HuH-7.5 (cell line): ENCODE measurements at places on chromosomes 1 and 21.

DNA sequence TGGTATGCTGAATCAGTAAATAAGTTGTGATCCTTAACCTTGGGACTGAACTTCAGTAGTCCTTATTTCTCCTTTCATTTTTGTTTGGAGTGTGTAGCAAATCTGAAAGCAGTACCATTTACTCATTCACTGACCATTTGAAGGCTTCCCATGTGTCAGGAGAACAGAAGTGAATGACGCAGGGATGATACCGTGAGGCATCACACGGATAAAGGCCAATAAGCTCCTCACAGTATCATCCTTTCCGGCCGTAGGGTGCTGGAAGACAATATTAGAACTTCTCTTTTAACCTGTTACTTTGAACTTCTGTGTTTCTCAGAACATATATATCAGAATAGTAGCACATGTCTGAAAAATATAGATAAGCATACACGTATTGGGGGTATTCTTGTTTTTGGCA, 21.3 kb downstream of the BACH1 start:
- DNase-seq, result no peak

- DNase-seq, result no peak
These were observed 2.8 kb upstream of the NUP210L start for GRCh38 chr1:154157520-154158306.

GRCh38 chr1:94098585-94099111, 22.3 kb downstream of the ABCA4 start:
- DNase-seq, result no peak

DNA sequence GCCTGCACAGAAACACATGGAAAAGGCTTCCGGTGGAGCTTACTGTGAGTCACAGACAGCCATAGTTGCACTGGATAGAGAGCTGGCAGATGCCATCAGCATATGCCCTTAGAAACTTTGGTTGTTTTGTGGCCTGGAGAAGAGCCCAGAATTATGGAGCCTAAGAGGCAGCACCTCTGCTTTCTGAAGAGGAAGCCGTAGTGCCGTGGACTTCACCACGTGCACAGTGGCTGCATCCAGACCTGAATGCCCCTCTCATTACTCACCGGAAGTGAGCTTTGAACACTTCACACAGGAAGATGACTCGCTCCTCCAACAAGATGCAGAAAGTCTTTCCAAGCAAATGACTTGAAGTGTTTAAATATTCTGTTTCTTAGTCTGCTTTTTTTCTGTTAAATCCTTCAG, 28.4 kb downstream of the JUN start:
- DNase-seq, result no peak

DNA sequence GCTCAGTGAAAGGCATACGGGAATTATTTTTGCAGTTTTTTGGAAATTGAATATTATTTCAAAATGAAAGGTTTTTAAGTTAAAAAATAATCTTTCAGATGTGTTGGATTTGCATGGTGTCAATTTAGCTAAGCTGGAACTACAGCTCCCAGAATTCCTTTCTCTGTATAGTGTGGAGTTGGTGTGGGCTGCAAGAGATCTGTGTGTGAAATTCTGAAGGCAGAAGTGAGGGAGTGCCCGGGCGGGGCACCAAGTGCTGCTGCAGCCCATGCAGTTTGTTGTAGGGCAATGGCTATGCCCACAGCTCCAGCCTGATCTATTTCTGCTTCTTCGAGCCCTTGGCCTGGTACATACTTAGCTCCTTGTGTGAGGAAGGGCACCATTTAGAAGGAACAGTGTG, 60.5 kb upstream of the CSF1 start:
- no peak for DNase-seq

DNA sequence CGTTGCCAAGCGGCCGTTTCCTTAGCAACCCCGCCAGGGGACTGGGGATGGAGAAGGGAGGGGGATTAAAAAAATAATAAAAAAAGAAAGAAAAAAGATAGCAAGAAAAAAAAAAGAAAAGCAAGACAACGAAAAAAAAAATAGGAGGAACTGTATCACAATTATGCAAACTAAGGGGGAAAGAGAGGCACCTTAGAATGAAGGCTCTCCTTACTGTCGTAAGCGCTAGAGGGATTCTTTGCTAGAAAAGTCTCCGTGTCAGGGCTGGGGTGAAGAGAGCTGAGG, 625 bp upstream of the NEGR1 start:
- DNase-seq, result no peak

- DNase-seq, result peak; percentile 40
These were observed 1.0 kb upstream of the MCOLN2 start for GRCh38 chr1:84997667-84998600.

GRCh38 chr1:56254130-56254529, 325.2 kb downstream of the PLPP3 start:
- no peak for DNase-seq

DNA sequence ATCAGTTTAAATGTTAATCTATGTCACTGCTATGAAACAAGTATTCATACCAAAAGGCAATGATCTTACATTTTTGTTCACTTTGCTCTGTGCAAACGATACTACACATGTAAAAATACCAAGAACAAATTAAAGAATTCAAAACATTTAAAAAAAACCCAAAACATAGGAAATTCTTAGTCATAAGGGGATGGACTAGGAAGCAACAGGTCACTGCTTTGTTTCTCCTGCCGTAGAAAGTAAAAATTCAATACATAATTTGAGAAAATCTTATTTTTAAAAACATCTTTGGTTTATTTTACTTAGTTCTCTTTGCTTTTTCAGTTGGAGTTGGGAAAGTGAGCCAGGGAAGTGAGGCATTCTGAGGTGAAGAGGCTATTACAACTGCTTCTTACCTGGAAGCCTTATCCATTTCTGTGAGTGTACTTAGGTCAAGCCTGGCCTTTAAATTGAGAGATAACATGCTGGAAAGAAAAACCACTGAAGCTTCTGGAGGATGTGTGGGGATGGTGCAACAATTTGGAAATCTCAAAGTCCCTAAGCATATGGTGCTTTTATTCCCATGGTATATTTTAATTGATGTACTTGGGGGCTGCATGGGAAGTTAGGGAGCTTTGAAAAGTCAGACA, 183.5 kb downstream of the CDC42BPA start:
- DNase-seq, result no peak

DNA sequence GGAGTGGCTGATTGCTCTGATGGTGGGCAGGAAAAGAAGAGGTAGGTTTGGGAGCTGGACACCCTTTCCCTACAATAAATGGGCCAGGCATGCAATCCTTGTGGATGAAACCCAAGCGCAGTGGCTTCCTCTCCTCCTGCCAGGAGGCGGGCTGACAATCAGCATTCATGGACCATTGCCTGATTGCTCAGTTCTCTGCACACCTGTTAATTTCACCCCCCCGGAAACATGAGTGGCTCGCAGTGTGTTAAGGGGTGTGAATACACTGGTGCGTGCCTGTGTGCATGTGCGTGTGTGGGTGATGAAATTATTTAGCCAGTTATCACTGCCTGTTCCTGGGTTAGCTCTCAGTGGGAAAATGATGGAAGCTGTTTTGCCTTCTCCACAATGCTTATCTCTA, 310.7 kb downstream of the PCP4 start:
- no peak for DNase-seq

DNA sequence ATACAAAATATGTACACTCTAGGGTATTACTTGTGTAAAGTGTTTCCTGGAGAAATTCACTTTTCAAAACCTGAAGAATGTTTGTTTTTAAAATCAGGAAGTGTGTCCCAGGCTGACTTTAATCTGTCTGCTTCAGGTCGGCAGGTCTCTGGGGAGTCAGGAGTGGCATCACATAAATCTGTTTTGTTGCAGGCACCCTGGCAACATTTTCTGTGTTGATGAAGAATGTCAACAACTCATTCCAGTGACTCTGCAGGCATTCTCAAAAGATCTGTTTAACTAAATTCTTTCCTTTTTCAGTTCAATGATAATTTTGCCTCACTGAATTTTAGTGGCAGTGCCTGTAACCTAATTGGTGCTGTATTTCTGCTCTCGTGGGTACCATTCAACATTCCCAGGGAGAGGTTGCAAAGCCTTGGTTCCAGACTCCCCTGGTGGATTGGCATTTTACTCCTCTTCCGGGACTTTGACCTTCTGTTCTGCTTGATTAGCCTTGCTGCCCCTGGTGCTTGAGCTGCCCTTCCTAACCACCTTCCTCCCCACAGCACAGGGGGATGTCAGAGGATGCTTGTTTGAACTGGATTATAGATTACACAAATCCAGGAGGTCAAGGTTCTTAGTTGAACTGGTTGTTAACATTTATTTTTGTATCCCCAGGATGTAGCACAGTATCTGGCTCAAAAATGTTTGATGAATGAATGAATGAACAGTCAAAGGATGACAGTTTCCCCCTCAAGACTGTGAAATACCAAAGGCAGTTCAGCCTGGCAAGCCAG, 55.4 kb upstream of the LPGAT1 start:
- DNase-seq, result peak; percentile 85

GRCh38 chr1:1213345-1214265, at the start of gene TNFRSF4:
Gene TNFRSF4, minus strand, starts transcription at chr1:1214153. Its CDS starts 26 bp downstream, at chr1:1214127.
- DNase-seq, result no peak

DNA sequence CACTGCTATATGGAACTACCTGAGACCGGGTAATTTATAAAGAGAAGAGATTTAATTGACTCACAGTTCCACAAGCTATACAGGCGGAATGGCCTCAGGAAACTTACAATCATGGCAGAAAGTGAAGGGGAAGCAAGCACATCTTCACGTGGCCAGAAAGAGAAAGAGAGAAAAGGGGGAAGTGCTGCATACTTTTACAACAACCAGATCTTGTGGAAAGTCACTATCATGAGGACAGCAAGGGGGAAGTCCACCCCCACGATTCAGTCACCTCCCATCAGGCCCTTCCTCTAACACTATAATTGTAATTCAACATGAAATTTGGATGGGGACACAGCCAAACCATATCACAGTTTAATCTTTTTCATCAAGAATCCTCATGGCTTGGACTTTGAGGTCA, 339.2 kb upstream of the AJAP1 start:
- DNase-seq, result no peak

DNA sequence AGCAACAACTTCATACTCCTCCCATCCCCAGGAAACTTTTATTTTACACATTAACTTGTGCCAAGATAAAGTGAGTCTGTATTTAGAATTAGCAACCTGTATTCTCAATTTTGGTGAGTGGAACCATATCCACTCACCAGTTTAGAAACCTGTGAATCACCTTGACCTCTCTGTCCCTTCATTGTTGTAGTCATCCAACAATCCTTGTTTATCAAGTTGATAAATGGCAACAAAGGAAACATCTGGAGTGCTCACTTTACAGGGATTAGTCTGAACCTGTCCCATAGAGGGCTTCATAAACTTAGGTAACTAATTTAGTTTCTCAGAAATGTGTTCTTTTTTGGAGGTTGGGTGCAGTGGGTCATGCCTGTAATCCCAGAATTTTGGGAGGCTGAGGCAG, 3.9 kb upstream of the CLSPN start:
- no peak for DNase-seq

DNA sequence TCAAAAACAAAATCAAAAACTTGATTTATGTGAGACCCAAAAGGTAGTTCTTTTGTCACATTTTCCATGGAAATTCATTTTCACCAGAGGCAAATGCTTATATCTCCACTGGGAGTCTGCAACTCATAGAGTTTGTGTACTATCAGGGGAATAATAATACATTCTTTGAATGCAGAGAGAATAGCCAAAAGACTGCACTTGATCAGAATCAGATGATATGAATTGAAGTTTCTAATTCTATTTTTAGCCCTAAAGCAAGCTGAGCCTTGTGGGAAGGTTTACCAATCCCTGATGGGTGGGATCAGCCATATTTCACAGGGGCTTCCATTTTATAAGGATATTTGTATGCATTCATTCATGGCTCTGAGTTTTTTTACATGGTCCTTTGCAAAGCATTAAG, 49.6 kb downstream of the TSEN15 start:
- DNase-seq, result no peak

DNA sequence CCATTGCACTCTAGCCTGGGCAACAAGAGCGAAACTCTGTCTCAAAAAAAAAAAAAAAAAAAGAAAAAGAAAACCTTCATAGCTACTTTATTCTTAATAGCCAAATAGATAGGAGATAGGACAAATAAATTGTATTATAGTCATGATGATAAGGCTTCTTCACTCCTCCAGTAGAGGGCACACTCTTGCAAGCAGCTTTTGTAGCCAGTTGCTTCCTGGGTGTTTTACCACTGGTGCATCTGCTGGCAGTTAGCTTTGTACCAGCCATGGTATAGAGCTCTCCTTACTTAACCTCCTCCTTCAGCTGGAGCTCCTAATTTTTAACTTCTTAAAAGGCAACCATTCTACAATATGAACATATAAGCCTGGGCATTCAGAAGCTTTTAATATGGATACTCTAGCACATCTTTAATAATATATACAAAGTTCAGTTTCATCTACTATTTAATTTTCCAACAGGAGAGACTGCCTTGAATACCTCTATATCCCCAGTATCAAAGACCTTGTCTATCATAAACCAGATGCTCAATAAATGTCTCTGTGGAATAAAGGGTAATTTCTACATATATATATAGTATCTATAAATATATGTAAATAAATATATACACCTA, 35.8 kb downstream of the EVI5 start:
- peak; percentile 32 for DNase-seq

- DNase-seq, result no peak
These were observed 1.4 kb upstream of the S100A4 start for GRCh38 chr1:153546796-153547559.

- DNase-seq, result no peak
These were observed 29.0 kb downstream of the DHCR24 start for GRCh38 chr1:54857746-54858561.

- DNase-seq, result peak; percentile 55
These were observed 22.9 kb upstream of the LDLRAP1 start for GRCh38 chr1:25520446-25521061.

GRCh38 chr1:4658643-4659628, 4.5 kb downstream of the AJAP1 start:
- DNase-seq, result no peak

- DNase-seq, result peak; percentile 38
These were observed 393 bp downstream of the LYSMD1 start for GRCh38 chr1:151165281-151165737.

DNA sequence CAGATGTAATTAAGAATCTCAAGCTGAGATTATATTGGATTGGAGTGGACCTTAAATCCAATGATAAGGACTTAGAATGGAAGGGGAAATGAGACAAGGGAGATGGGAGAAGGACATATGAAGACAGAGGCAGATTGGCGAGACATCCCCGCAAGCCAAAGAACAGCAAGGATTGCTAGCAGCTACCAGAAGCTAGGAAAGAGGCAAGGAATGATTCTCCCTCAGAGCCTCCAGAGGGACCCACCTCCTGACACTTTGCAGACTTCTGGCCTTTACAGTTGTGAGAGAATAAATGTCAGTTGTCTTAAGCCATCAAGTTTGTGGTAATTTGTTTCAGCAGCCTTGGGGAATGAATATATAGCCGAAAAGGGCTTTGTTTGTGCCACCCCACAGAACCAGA, 20.7 kb downstream of the METTL13 start:
- no peak for DNase-seq

DNA sequence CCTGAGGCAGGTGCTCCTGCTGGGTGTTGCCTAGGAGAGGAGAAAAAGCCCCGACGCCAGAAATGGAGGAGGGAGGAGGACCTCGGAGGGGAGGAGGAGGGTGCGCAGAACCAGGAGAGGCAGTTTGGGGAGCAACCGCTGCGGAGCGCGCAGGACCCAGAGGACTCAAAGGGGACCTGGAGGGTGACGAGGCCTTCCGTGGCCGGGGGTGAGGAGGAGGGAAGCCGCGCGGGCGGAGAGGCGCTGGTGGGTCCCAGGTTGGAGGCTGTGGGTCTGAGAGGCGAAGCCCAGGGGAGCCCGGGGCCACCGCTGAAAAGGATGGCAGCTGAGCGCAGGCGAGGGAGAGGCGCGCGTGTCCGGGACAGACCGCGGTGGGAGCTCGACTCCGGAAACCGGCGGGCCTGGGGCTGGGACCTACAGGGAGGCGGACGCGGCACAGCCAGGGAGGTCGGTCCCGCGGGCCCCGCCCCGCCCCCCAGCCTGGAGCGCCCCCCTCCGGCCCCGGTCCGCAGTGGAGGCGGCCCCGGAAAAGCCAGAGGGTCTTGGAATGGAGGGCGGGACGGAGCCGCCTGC, 15.1 kb downstream of the RNF223 start:
- peak; percentile 90 for DNase-seq
